ENCODE measurements at places on chromosomes 5 and 9.
A peak's percentile ranks its signal among the peaks of the same experiment; 100 is the strongest.

DNA sequence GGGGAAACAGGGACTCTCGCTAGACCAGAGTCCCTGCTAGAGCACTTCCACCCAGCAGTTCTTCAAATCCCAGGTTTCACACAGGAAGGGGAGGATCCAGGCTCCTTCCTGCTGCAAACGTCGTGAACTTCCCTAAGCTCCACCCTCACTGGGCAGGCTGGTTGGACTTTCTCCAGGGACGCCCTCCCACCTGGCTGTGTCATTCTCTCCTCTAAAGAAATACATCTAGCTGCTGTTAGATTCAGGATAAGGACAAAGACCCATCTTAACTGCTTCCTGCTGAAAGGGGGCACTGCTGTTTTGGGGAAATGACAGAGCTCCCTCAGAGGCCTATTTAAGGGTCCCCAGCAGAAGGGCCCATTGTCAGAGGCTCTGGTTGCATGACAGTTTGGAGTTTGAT, 230.7 kb downstream of the SEMA6A start:
- DNase-seq, result no peak

DNA sequence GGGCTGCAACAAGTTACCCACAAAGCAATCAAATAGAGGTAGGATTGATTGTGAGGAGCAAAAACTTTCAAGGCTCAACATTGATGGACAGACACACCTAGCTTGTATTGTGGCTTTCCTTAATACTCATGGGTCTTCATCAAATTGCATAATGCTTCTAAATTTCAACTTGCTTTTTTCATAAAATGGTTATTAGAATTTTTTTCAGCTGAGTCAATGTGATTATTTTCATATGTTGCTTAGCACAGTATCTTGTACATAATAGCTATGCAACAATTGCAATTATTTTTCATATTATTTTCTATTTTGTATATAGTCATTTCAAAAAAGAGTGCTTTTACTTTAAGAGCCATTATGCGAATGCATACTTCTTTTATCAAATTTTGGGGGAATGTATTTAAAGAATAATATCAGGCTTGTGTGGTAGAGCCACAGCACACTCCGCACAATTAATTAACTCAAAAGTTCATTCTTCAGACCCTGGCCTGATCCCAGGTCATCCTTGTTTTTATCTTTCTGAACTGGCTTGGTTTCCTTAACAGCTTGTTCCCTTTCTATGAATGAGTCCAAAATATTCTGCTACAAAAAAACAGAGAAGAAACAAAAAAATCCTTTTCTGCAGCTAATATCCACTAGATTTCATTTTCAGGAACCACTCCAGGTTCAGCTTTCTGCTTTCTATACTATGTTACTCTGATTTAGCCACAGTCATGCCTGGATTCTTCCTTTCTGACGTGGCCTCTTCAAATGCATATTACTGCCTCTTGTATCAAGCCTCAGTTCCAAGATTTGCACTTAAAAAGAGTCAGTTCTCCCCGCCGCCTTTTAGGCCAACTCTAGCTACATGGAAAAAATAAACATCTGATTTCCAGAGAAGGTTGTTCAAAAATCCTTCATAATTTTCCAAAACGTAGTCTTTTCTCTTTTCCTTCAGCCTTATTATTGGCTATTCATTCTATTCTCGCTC, 45.3 kb upstream of the CDH9 start:
- no peak for DNase-seq

GRCh38 chr5:122465031-122465577, 153.1 kb downstream of the SNCAIP start:
- no peak for DNase-seq

DNA sequence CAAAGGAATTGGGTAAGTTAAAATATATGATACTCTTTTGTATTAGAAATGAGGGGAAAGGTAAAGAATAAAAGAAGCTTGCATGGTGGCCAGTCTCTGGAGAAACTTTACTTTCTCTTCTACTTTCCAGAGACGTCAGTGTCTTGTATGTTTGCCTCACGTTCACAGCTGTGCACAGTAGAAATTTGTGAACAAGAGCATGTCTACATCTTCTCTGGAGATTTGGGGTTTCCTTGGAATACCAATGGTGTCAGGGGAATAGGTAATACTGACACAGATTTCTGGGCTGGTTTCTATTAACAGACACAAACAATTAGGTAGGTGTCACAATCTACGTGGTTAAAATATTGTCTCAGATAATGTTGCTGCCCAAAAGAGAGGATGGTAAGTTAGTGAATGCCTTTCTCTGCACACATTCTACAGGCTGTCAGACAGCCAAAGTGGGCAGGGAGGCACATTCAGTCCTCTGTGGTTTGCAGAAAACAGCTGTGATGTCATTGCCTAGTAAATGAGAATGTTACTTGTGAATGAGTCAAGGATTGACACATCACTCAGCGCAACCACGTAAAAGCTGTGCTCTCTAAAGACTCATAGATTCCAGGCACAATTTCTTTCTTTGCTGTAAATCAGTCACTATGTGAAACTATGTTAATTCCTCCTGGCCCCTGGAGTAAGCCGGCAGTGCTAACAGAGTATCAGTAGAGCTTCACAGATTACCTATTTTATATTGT, 397.1 kb downstream of the MAN2A1 start:
- no peak for DNase-seq

DNA sequence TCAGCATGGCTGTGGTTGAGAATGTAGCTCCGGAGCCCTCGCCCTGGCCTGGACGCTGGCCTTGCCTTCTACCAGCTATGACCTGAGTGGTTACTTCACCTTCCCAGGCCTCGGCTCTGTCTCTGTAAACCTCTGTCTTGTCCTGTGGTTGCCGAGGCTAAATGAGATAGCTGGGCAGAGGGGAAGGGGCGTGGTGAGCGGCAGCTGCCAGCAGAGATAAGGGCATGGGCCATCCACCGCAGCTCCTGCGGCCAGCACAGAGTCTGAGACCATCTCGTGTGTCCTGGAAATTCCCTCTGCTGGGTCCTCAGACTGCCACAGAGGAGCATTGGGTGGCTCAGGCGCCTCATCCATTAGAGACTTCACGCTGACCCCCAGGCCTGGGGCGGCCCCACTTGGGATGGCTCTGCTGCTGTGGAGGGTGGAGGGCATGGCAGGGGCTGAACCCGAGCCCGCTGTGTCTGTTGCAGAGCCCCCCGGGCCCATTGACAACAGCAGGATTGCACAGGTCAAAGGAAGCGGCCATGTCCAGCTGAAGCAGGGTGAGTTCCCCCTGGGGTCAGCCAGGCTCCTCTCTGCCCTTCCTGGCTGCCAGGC, 43.9 kb downstream of the USP20 start:
- no peak for DNase-seq

- no peak for DNase-seq
Observed at GRCh38 chr9:132144708-132145365, 17.0 kb upstream of the NTNG2 start.

- no peak for DNase-seq
Observed at GRCh38 chr5:85069659-85070640, 685.3 kb upstream of the EDIL3 start.

- no peak for DNase-seq
Observed at GRCh38 chr5:171226096-171226754, 82.8 kb upstream of the TLX3 start.

GRCh38 chr9:72864327-72864726, 88.5 kb downstream of the ALDH1A1 start:
- DNase-seq, result no peak

GRCh38 chr5:118687100-118687499, 301.2 kb downstream of the DTWD2 start:
- no peak for DNase-seq

GRCh38 chr5:1736889-1737711, 62.5 kb downstream of the MRPL36 start:
- no peak for DNase-seq

- DNase-seq, result no peak
Observed at GRCh38 chr5:132023258-132024116, 12.0 kb upstream of the ACSL6 start.

GRCh38 chr5:79269733-79270166, 33.8 kb downstream of the JMY start:
- no peak for DNase-seq

DNA sequence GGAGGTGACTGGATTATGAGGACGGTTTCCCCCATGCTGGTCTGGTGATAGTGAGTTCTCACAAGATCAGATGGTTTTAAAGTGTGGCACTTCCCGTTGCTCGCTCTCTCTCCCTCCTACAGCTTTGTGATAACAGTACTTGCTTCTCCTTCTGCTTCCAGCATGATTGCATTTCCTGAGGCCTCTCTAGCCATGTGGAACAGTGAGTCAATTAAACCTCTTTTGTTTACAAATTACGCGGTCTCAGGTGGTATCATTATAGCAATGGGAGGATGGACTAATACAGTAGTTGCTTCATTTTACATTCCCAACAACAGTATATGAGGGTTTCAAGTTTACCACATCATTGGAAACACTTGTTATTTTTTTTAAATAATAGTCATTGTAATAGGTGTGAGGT, 937.3 kb upstream of the ARRDC3 start:
- DNase-seq, result no peak

- no peak for DNase-seq
Observed at GRCh38 chr9:10000669-10001068, 612.1 kb downstream of the PTPRD start.

- DNase-seq, result no peak
Observed at GRCh38 chr5:151750121-151750520, 8.3 kb downstream of the ATOX1 start.

DNA sequence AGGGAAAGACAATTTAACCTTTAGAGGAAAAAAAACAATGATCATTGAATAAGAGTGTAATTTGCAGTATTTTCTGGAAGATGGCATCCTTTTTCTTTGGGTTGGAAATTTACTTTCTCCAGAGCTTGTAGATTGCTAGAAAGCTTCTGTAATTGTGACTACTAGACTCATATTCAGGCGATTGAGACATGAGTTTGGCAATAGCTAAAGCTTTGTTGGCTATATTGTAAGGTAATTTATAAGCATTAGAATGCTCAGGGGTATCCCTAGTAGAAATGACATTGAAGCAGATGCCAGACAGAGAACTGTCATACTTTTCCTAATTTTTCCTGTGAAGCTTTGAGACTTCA, 115.3 kb downstream of the UNC13B start:
- DNase-seq, result no peak

DNA sequence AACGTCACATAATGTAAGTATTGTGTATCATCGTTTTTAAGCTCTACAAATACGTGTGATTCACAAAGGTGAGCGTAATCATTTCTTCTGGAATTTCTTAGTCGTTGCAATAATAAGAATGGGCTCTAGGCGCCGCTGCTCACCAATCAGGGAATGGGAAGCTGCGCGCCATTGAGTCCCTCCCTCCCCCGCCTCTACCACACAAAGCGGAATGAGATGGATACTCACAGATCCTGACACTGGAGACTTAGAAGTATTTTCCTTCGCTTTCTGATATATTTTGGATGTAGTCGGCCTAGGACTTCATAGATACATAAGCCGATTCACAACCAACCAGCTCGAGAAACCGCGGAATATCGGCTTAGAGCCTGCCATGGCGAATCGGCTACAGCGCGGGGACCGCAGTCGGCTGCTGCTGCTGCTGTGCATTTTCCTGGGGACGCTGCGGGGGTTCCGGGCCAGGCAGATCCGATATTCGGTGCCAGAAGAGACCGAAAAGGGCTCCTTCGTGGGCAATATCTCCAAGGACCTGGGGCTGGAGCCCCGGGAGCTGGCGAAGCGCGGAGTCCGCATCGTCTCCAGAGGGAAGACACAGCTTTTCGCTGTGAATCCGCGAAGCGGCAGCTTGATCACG, at the start of gene PCDHGA11:
TSS of gene PCDHGA11 (plus strand) at position 197 of the 634 bp plus-strand sequence. CDS start at position 374, 177 bp downstream.
- no peak for DNase-seq

DNA sequence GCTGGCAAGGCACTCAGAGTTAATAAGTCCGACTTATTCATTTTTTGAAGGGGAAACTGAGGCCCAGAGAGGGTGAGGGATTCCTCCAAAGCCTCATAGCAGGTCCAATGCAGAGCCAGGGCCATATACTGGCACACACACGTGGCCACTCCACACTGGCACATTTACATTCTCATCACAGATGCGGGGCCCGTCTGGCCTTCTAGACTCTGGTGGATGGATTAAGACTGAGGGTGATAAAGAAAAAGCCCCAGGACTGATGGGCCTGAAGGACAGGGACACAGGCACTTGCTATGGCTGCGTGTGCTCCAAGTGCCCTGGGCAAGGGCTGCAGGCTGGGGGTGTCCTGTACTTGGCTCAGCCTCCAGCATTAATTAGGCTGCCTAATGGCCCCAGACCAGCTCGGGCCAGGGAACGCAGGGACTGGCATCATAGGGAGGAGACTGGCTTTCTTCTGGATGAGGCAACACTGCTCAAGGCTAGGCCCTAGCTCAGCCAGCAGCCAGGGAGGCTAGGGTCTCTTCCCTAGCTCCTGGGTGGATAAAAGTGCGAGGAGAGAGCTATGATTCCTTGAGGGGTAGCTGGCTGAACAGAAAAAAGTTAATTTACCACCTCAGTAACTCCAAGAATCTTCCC, 28.5 kb upstream of the CSF1R start:
- no peak for DNase-seq

DNA sequence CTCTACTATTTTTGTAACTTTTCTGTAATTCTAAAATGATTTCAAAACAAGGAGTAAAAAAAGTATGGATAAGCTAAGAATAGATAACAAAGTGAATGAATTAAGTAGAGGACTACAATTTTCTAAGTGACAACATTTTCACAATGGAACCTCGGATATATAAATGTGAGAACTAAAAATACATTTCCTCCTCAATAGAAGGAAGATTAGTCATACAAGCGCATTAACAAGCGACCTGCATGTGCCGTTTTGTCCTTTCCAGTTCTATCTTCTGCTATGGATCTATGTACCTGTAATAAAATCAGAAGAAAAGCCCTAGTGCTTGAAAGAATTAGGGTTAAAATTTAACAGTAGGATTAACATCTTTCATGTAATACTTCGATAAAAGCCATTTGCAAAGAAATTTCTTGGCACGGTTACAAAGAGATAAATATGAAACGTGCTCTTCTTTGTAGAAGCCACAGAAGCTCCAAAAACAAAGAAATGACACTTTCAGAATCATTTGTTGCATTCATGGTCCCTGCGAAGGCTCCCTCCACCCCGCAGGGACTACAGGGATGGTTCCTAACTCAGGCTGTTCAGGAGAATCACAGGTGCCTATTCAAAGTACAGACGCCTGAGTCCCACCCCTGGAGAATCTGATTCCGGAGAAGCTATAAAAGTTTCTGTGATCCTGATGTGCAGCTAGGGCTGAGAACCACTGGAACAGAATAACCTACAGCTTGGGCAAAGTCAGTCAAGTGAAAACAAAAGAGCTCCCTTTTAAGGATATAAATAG, 216.6 kb upstream of the EFNA5 start:
- no peak for DNase-seq

DNA sequence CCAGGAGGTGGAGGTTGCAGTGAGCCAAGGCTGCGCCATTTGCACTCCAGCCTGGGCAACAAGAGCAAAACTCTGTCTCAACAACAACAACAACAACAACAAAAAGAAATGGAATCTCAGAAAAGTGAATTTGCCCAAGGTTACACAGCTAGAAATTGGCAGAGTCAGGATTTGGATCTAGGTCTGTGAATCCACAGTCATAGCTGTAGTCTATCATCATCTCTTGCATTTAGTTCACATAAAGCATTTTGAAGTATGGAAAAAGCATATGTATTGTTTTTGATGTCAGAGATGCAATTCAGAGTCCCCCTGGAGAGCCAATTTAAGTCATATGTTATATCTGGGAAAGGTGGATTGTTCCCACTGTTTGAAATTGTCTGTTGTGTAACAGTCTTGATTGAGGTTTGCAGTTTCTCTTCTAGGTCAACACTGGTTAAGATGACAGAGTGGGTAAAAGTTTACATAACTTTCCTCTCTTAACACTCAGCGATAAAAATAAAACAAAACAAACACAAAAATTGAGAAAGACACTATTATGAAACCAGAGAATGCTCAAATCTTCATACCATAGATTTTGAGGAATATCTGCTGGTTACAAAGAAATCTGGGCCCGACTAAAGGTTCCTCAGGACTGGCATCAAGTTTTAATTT, 21.5 kb upstream of the GPR21 start:
- DNase-seq, result no peak

- peak; percentile 8 for DNase-seq
Observed at GRCh38 chr9:98998441-98999151, 54.9 kb downstream of the COL15A1 start.

Data from NCI-H1694 (cell line).